ENCODE measurements at places on chromosomes 3 and 15.

DNA sequence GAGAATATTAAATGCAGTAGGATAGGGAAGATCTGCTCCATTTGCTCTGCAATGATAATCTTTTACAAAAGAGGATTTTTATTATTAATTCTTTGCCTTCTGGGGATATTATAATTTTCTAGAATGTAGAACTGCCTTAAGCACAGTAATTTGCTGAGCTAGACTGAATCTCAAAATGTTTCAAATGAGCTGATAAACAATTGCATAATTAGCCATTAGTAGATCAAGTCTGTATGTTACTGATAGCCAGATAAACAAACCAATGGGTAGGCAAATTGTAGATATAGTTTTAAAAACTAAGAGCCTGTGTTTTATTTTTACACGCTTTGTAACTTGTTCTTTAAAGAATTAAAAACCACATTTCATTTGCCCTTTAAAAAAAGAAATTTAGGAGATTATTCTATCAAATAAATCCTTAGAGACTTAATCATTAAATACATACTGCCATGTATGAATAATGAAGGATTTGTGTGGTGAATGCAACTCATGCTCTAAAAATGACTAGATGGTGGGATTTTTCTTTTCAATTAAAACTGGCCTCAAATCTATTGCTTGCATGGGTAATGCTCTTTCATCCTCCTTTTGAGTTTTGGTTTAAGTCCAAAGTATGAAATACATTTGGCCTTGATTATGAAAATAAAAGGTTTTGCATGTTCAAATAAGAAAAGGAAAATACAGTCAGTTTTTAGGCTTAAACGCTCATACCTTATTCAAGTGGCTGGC is 32.6 kb upstream of the NANOGP8 start:
- DNase-seq: no peak

DNA sequence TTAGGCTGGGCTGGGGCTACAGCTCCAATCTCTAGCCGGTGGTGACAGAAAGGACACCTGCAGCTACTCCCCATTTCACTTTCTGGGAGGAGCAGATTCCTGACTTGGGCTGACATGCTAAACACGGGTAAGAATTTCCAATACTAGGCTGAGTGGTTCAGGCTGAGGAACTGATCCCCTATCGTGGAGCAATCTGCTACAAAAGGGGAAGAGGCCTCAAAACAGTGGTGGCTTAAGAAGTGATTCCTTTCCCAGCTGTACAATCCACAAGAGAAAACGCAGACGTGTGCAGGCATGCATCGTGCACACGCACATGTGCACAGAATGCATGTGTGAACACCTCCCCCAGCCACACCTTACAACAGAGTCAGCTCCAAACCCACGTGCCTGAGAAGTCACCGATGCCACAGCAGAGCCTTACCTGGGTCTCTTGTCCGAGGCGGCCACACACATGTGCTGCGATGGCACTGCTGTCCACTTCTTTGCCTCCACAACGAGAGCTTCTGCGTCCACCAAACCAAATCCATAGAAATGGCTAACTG is 86.7 kb upstream of the SNRPA1 start:
- DNase-seq: no peak

DNA sequence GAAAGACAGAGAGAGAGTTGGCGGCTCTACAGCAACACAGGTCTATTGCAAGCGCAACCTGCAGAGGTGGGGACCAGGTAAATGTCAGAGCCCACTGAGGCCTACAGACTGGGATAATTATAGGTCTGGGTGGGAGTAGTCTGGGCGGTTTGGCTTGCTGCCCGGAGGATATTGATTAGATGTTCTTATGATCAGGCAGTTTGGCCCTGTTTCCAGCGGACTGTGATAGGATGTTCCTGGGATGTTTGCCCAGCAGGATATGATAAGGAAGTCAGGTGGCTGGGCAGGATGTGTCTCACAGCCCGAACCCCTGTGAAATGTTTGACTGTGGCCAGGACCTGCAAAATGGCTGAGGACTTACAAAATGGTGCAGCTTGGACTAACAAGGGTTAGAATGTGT is 364.9 kb downstream of the NAALADL2 start:
- peak; percentile 99 for DNase-seq

DNA sequence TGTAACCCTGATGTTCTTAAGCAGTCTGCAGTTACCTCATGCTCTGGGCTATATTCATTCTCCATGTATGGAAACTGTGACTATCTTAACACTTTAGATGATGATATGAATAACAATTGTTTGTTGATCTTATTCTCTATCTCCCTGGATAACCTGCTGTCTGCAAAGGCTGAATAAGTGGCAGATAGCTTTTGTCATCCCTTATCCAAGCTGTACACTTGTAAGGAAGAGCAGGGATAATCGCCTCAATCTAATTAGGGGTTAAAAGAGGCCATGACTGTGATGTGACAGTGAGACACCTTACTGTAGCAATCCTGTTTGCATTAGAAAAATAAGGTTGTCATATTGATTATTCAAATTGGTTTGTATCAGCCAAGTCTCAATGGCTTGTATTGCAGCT is 123.9 kb downstream of the RSRC1 start:
- no peak for DNase-seq

DNA sequence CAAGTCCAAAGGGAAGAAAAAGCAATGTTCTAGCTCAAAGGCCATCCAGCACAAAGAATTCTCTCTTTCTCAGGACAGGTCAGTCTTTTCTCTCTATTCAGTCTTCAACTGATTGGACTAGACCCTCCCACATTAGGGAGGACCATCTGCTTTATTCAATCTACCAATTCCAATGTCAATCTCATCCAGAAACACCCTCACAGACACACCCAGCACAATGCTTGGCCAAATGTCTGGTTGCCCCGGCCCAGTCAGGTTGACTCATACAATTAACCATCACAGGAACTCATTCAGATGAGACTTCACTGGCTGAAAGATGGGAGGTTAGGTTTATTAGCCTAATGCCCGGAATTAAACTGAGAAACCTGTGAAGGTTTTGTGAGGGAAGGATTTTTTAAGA is 32.4 kb downstream of the ACAN start:
- DNase-seq: no peak

DNA sequence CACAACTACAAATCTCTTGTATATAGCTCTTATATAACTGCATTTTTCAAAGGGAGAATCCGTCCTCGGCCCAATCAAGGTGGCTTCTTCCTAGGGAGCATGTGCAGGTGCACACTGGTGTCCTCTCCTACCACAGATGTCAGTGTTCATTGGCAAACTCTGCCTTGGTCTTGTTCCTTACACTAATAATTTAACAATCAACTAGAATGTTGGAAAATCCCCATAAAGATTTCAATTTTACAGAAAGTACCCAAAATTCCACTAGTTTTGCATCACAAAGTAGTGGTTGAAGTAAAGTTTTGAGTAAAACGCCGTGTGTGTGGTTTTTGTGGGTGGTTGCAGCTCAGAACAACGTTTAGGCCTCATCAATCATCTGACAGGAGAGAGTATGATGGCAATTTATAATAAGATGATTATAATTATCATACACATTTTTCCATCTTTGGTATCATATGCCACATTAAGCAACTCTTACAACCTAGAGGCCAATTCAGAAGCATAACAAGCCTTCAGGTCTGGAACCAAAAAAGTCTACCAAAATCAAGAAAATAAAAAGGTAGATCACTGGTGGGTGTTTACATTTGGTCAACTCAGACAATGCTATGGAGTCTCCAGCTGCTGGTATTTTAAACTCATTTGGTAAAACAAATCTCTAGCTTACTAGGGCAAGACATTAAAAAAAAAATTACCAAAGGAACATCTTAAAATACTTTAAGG is 128.9 kb upstream of the BHLHE40 start:
- no peak for DNase-seq

GRCh38 chr15:44813231-44813630 is 76.9 kb downstream of the TRIM69 start:
- DNase-seq: peak; percentile 29

GRCh38 chr3:108103886-108104797 is 13.3 kb upstream of the CD47 start:
- DNase-seq: peak; percentile 37

DNA sequence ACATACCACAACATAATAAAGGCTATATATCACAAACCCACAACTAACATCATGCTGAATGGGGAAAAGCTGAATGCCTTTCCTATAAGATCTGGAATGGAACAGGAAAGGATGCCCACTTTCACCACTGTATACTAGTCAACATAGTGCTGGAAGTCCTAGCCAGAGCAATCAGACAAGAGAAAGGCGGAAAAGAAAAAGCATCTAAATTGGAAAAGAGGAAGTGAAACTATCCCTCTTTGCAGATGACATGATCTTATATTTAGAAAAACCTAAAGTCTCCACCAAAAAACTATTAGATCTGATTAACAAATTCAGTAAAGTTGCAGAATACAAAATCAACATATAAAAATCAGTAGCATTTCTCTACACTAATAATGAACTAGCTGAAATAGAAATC is 14.6 kb upstream of the PIK3CA start:
- no peak for DNase-seq

DNA sequence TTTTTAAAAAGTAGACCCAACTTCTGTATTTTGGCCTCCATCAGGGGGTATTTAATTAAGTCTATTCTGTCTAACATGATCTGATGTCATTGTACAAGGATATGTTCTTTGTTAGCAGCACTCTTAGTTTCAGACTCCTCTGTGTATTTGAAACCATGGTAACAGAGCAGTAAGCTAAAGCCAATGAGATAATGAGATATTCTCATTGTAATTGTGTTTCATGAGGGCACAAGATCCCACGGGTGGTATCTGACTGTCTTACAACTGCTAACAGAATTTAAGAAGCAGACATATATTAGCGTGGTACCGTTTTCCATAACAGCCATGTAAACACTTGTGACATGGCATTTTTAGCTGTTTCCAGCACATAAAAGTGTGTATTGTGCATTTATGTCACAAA is 251.2 kb upstream of the VEPH1 start:
- DNase-seq: peak; percentile 74

GRCh38 chr3:173660645-173661299 is 263.2 kb downstream of the NLGN1 start:
- DNase-seq: no peak

GRCh38 chr3:64342940-64343688 is 117.8 kb upstream of the PRICKLE2 start:
- no peak for DNase-seq

GRCh38 chr3:191783024-191783423 is 322.1 kb downstream of the PYDC2 start:
- DNase-seq: no peak

GRCh38 chr3:196222876-196223595 is 6.7 kb downstream of the SLC51A start:
- no peak for DNase-seq

DNA sequence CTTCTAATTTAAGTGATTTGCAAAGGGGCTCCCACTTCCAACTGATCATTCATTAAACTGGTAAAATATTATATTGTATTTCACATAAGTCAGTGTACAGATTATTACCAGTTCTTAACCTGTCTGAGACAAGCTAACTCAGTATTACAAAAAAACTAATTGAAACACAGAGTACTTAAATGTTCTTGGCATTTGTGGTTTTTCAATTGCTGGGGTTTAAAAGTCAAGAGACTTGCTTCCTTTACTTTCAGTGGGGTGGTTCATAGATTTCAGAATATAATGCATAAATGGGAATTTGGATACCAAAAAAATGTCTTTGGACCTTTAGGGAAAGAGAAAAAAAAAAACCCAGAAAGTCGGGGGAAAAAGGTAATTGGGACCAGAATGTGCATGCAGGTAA is 85.0 kb downstream of the ATP10A start:
- DNase-seq: no peak

DNA sequence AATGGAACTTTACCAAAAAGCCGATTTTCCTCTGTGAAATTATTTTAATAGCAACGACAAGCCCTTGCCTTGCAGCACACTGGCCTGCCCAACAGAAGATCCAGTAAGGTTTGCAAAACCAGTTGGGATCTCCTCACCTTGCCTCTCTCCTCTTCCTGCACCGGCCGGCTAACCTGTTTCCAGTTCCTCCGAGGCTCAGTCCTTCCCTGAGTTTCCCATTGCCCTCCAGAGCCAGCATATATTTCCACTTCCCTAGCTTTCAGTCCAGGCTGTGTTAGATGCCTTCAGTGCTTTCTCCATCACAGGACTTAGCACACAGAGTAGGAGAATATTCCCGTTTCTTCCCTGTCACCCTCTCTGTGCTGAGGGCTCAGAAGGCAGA is 60.3 kb downstream of the NOX5 start:
- no peak for DNase-seq

DNA sequence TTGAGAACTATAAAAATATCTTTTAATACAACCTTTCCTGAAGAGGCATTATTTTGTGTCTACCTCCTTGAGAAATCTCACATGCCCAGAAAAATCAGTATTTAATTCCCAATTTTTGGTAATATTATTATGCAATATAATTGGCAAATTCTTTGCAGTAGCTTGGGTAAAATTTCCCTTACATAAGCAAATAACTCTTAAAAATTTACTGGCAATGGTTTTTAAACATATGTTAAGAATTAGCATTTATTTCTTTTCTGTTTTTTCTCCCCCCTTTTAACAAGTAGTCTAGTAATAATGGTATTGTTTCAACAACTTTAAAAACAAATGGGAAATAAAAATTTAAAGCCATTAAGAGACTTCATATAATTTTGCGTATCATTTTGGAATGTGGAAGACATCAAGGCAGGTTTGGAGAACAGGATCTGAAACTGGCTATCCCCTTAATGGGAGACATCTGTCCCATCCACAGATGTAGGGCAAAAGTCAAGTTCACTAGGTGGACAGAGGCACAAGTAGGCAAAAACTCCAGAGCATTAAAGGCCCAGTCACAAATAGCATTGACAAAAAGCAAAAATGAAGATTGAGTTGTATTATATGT is 89.6 kb upstream of the AADACL2 start:
- no peak for DNase-seq

DNA sequence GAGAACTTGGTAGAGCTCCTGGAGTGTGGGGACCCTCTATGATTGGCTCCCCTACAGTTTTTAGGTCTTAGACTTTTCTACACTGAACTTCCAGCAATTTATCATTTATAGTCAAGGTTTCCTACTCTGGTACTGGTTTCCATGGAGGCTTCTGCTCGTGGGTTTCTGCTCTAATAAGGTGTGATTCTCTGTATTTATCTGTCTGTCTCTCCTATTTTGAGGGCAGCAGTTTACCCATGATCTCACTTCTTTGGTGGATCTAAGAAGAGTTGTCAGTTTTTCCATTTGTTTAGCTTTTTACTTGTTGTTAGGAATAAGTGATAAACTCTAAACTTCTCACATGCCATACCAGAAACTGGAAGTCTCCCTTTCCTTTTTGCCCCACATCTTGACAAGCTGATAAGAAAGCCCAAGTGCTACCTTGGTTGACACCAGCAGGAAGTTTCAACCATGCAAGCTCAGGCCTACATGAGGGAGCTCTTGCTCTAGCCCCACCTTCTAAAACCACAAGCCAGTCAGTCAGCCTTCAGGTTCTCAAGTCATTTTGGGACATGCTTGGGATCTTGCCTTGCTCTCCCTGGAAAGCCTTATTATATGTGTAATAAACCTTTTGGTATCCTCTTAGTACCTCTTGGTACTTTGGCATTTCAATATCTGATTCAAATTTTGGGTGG is 10.0 kb downstream of the TIMMDC1 start:
- no peak for DNase-seq

DNA sequence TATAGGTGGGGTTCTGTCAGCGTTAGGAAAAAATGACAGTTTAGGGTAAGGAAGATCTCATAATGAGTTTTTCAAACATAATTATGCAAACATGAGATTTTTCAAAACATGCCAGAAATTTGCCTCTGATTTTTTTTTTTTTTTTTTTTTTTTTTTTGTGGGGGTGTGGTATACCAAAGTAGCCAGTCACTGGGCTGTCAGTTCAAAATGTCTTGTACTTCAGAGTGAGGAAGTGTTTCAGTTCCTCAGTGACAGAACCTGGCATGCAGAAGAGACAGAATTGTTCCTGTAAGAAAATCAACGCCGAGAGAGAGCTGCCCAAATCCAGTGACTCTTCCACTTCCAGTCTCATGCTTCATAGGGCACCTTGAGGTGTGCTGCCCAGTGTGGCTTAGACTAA is 9.7 kb downstream of the NCBP2 start:
- DNase-seq: no peak
